ENCODE measurements at places on chromosomes 11 and 22.
A peak's percentile ranks its signal among the peaks of the same experiment; 100 is the strongest.

DNA sequence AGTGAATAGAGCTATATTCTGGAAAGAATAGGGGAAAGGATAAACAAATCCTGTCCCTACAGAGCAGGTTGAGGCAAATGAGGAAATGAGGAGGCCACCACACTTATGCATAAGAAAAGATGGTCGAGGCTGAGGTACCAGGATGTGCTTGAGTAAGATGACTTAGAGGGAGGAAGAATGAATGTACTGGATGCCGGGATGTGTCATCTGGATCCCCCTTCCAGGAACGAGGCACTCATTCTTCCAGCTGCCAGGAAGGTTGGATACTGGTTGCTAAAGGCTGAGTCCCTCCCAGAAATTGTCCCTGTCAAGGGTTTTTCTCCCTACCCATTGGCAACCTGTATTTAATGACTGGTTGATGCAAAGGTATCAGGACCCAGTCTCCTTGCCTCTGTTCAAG is 31.1 kb upstream of the SYT9 start:
- DNase-seq, result no peak

- no peak for DNase-seq
Measured at GRCh38 chr11:67645521-67646461, 4.7 kb downstream of the ACY3 start.

DNA sequence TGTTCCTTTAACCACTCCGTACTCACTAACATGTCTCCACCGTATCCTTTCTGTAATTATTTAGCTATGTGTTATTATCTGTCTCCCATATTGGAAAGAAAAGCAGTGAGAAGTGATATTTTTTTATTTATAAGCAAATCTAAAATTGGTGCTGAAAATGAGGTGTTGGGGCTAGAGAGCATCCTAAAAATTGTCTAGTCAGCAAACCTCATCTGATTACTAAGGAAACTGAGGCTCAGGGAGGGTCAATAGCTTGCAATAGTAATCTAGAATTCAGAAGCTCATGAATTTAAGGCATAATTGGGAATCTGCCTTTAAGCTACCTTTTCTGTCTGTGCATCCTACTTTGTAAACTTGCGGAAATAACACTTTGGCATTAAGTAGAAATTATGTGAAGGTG is 190.0 kb downstream of the METTL15 start:
- no peak for DNase-seq

DNA sequence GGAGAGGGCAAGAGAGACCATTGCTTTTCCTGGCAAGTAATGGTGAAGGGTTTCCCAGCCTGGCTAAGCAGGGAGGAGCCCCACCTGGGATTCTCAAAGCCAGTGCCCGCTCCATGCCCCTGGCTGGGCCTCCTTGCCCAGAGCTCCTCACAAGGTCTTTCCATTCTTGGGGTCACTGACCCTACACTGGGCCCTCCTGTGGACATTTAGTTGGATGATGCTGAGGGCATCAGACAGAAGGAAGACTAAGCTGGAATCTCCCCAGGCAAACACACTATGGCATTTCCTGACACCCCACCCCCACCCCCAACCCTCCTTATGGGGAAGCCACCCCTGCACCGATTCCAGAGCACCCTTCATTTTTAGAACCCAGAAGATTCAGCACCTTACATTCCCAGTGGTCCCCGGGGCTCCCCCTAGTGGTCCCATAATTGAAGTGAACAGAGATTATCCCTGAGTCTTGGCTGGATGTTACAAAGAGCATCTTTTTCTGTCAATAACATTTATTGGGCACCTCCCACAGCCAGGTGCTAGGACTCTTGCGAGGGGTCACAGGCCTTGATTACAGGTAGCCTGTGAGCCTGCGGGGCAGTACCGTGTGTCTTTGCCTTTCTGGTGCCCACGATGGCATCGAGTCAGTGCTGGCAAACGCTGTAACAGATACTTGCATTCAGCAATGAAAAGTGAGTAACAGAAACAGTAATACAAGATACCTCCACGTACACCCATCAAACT is 548.5 kb downstream of the BUD13 start:
- DNase-seq, result peak; percentile 57

- peak; percentile 17 for DNase-seq
Measured at GRCh38 chr11:125990244-125990643, 44.4 kb downstream of the VSIG10L2 start.

DNA sequence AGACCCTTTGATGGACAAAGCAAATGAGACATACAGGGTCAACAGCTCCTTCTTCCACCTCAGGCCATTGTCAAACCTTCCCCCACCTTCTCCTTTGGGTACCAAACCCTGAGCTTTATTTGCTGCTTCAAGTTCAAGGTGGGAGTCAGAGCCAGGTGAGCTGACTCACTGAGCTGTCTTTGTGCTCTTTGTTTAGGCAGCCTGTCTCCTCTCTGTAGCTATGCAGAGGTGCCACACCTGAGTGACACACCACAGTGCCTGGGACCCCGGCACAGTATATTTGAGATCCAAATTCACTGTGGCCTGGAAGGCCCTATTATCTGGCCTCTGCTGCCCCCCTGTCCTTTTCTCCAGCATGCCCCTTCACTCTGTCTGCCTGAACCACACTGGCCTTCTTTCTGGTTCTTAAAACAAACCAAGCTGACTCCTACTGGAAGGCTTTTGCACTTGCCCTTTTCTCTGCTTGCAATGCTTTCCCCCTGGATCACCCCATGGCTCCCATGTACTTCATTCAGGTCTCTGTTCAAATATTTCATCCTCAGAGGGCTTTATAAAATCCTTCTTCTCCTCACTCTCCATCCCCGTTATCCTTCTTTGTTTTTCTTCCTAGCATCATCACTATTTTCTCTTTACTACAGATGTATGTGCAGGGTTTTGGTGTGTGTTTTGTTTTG is 16.1 kb downstream of the LMO2 start:
- no peak for DNase-seq

DNA sequence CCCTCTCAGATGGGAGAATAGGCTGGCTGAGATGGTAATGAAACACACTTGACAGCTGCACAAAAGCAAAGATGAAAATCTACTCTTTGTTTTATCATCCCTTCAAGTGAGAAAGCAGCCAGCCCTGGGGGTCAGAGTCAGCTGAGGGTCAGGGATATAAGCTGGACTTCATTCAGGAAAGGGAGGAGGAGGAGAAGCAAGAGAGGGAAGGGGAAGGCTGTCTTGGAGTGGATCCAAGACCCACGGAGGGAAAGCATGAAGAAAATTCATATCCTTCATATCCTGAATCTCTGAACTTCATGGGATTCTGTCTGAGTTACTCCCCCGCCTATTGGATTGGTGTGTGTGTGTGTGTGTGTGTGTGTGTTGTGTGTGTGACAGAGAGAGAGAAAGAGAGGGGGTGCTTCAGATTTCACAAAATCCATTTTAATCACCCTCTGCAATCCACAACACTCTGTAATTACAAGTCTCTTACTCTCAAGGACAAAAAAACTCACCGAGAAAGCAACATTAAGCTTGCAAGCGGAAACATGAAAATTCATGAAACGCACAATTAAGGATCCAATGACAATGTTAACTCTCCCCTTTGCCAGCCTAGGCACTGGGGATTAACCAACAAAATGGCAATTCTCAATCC is 327.7 kb downstream of the TENM4 start:
- no peak for DNase-seq

DNA sequence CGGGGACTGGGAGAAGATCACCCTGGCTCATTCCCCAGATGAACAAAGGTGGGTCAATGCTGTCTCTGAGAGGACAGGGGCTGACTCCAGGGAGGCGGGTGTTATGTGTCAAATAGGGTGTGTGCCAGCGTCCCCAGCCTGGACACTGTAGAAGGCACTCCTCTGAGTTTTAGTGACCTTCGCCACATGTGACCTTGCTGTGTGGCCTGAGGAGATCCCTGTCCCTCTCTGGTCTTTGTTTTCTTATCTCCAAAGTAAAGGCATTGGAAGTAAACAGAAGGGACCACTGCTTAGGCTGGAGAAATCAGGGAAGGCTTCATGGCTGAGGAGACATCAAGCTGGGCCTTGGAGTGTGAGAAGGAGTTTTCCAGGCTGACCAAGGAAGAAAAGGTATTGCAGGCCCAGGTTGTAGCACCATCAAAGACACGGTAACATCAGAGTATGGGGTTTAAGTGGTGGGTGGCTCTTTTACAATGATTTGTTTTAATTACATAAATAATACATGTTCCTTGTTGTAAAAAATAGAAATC is 74.4 kb downstream of the TP53I11 start:
- DNase-seq, result no peak

- no peak for DNase-seq
Measured at GRCh38 chr22:33785283-33785968, 134.8 kb downstream of the LARGE1 start.

DNA sequence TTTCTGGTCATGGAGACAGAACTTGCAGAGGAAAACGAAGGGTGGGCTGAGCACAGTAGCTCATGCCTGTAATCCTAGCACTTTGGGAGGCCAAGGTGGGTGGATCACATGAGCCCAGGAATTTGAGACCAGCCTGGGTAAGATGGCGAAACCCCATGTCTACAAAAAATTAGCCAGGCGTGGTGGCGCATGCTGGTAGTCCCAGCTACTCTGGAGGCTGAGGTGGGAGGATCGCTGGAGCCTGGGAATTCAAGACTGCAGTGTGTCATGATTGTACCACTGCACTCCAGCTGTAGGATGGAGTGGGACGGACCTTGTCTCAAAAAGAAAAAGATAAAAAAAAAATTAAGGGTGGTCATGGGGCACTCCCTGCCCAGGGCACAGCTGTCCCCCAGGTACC is 5.9 kb downstream of the SERPINH1 start:
- DNase-seq, result no peak

DNA sequence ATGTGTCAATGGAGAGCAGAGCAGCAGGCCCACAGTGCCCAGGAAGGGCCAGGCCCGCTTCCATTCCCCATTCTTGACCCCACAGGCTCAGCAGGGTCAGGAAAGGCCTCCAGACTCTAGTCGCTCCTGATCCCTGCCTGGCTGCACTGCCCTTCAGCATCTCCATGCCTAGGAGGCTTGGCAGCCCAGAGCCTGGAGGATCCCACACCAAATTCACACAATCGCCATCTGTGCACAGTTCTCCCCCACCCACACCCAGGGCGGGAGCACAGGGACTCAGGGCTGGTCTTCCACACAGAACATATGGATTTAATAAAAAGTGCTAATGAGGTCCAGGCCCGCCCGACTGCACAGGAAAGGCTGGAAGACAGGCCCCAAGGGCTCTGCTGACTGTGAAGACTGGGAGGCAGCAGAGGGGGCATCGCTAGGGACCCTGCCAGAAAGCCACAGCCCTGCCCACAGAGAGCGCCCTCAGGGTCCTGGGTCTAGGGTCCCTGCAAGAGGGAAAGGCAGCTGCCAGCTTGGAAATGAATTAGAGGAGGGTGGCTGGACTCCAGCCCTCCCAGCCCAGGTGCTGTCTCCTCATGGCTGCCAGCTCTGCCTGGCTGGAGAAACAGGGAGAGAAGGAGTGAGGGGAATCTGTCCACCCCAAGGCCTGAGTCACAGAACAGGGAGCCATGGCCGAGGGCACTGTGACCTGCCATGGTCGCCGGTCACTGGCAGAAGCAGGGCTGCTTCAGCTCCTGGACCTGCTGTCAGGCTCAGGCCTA is 39.7 kb downstream of the DKK3 start:
- DNase-seq, result no peak

- DNase-seq, result no peak
Measured at GRCh38 chr11:96103102-96103501, 179.2 kb upstream of the MTMR2 start.

DNA sequence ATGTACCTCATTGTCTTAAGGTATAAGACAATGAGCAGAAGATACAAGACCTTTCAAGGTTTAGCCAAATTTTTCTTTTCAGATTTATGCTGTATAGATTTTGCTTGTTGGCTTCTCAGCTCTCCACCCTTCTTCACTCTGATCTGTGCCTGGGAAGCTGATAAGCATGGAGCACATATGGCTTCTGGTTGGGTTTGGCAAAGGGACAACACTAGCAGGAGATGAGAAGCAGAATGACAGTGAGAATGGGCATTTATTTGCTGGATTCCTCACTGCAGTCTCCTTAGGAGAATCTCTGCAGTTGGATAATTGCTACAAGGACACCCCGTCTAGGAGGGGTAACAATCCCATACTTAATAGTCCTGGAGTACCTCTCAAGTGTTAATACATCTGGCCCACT is 474.8 kb upstream of the CCDC90B start:
- DNase-seq, result no peak

GRCh38 chr11:47586098-47586855 is at the start of gene FAM180B:
Gene FAM180B (plus strand): TSS chr11:47586678. CDS start chr11:47586769, 91 bp downstream.
- no peak for DNase-seq

DNA sequence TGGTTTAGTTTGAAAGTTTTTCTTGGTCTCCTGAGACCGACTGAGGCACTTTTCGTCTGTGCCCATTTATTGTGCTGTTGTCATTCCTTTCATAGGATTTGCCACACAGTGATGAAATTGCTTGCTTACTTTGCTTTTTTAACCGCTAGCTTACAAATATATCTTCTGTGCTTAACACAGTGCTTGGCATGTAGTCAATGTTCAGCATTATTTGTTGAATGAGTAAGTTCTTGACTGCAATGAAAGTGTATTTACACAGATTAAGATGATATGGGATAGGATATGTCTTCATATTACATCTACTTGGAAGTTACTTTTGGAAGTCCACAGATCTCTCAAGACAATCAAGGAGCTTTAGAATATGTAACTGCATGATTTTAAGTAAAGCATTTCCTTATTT is 91.2 kb downstream of the GRIA4 start:
- no peak for DNase-seq

GRCh38 chr11:44755556-44756523 is 29.1 kb downstream of the TSPAN18 start:
- DNase-seq, result no peak

- no peak for DNase-seq
Measured at GRCh38 chr11:73218830-73219215, 742 bp downstream of the P2RY2 start.

- DNase-seq, result peak; percentile 92
Measured at GRCh38 chr22:18075720-18076497, 1.9 kb upstream of the PEX26 start.

DNA sequence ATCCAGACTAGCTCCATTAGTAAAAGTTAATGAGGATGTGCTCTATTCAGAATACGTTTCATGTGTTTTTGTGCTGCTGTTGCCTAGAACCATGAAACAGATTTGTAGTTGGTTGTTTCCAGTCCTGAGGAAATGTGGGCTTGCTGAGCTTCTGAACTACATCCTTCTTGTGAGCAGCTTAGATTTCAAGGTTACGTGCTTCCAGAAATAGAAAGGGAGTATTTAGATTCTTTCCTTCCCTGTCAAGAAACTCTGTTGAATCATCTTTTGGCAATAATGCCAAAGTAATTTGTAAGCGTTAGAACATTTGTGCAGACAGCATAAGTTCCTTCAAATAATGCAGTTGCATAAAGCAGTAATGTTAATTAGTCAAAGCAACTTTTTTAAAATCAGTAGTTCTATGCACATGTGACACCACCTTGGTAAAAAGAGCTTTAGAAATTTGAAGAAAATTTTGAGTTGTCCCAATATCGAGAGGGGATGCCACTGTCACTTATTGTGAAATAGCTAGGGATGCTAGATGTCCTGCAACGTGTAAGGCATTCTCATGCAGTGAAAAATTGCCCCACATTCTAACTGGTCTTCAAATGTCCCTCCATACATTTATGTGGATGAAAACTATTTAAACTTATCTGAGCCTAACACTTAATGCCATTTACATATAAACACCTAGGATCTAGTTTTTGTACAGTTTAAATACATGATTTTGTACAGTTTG is 169.6 kb downstream of the ETS1 start:
- DNase-seq, result no peak
